ENCODE measurements at places on chromosomes 1 and 21.

- DNase-seq: peak; percentile 20
Measured at GRCh38 chr1:245225322-245226202, 70.8 kb downstream of the KIF26B start.

GRCh38 chr1:20900056-20900455 is 112.9 kb upstream of the HP1BP3 start:
- DNase-seq: no peak

GRCh38 chr1:226677027-226678020 is 61.8 kb downstream of the ITPKB start:
- peak; percentile 70 for DNase-seq

DNA sequence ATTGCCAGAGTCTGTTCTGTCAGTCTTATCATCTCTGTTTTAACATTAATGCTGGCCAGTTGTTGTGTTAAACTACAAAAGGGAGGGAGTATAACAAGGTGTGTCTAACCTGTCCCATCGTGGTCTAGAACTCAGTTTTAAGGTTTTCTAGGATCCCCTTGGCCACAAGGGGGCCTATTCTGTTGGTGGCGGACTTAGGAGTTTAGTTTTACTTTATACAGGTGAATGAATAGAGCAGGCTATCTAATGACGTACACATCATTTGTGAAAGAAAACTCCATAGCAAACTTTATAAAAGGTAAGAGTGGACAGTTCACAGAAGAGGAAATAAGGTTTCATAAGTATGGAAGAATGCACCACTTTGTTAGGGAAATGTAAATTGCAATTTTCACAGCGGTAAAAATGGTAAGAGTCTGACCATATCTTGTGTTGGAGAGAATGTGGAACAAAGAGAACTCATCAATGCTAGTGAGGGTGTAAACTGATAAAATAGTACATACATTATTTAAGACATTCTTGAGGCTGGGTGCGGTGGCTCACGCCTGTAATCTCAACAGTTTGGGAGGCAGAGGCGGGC is 2.5 kb upstream of the ATF6 start:
- DNase-seq: no peak

GRCh38 chr1:214843281-214843680 is 239.3 kb upstream of the KCNK2 start:
- no peak for DNase-seq

DNA sequence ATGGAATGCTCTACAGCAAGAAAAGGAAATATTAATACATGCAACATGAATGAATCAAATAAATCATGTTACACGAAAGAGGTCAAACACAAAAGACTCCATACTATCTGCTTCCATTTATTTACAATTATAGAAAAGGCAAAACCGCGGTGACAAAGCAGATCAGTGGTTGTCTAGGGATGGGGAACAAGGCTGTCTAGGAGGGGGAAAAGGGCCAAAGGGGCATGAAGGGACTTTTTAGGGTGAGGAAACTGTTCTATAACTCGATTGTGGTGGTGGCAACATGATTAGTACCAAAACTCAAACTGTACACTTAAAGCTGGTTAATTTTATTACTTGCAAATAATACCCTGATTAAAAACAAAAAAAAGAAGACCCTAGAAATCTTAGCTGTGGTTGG is 20.6 kb downstream of the CAPZB start:
- DNase-seq: no peak

DNA sequence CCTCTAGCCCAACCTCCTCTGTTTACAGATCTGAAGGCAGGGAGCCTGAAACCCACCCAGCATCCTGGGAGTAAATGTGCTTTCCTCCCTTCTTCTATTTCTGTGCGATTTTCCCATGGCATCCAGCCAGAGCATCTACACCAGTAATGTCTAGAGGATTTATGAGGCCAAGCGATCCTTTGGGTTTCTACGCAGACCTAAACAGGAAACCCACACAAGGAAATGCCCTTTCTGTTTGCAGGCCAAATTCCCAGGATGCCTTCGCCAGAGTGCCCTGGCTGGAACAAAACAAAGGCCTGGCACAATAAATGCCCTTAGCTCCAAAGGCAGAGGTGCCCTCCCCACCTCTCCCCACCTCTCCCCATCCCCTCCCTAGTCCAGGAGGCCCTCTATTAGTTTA is 110.5 kb upstream of the CDC42BPA start:
- no peak for DNase-seq

- DNase-seq: no peak
Measured at GRCh38 chr1:165947797-165948455, 120.5 kb downstream of the UCK2 start.

DNA sequence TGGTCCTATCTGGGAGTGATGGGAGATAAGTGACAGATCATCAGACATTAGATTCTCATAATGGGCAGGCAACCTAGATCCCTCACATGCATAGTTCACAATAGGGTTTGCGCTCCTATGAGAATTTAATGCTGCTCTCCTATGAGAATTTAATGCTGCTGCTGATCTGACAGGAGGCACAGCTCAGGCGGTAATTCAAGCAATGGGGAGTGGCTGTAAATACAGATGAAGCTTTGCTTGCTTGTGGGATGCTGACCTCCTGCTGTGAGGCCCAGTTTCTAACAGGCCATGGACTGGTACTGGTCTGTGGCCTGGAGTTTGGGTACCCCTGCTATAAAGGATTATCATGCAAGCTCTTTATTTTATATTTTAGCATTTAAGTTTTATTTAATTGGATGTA is 72.0 kb downstream of the ZMYM4 start:
- no peak for DNase-seq

DNA sequence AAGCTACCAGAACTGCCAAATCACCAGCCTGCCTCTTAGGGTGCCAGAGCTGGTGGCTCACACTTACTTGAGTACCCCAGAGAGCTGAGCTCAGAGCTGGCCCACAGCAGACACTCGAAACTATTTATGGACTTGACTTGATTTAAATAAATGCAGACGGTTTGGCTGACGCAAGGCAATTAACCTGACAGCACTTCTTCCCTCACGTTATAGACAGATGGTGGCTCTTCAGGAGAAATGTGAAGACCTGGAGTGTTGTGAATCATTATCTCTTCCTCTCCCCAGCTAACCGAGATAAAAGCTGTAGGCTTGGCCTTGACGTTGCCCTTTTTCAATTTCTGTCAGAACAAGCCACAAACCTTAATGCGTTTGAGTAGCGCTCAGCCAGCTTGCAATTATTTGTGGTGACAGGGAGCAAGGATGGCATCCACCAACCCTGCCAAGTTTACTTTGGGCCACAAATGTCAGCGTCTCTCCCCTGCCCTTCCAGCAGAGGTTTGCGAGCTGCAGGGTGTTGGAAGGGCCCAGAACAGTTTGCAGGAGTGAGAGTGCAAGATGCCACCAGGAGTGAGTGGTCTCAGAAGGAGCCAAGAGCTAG is 34.0 kb upstream of the BCAR3 start:
- DNase-seq: no peak

DNA sequence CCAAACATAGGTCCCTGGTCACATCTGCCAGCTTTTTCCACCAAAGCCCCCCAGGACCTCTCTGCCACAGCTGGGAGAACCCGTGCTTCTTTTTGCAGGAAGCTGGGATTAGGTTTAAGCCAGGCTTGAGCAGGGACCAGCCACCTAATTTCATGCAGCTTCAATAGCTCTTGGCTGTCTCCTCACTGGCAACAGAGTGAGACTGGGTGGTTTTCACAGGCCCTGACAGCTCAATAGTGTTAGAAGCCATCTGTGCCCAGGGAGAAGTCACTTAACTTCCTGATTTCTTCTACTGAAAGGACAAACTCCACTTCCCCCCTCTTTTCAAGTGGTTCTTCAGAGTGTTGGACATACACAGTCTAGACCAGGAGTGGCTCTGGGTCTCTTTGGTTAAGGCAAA is 20.4 kb upstream of the SRSF4 start:
- DNase-seq: no peak

DNA sequence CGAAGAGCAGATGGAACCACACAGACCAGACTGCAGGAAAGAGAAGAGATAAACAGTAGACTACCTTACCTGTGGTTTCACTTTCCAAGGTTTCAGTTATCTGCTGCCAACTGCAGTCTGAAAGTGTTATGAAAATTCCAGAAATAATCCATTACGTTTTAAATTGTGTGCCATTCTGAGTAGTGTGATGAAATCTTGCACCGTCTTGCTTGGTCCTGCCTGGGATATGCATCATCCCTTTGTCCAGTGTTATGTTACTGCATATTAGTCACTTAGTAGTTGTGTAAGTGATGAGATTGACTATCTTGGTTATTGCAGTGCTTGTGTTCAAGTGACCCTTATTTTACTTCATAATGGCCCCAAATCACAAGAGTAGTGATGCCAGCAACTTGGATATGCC is 33.9 kb downstream of the DNAJC6 start:
- DNase-seq: no peak

DNA sequence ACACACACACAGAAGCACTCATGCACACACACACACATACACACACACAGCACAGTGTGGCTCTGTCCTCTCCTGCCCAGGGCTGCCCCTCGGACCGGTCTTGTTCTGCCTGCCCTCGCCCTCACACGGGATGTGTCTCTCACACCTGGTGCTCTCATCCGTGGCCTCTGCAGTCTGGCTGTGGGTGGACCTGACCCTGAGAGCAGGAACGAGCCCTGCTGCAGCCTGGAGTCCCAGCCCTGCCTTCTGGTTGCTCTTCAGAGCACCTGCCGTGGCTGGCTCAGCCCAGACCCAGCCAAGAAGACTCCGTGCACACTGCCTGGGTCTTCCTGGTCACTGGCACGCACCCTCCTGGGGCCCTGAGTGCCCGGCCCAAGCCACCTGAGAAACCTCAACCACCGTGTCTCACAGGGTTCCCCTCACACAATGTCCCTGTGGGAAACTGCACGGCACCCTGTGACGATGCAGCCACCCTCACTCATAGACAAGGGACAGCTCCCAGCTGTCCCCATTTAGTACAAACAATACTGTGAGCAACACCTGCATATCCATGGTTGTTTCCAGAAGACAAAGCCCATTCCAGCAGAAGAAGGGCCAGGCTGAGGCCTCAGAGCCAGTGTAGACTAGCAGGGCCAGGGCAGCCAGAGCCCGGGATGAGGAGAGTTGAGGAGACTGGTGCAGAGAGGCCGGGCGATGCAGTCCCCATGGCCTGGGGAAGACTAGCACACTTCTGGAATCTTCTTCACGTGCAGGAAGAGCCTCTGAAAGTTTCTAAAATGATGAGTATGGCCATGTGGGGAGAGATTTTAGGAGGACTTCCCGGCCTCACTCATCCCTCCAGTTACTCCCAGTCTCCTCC is 234.0 kb downstream of the NPHP4 start:
- no peak for DNase-seq

DNA sequence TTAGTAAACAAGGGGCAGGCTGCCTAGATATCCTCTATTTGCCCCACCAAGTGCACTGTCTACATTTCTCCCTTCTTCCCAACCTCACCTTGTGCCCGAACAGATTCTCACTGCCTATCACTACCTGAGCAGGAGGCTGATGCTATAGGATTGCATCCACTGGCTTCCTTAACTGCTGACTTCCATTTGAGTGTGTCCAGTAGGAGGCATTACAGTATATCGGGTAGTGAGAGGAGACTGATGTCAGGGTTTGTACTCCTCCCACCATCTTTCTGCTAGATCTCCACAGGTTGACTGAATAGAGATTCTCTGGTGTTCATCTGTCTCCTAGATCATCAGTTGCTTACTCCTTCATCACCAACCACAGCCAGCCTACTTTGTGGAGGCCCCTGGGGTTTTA is 796.3 kb downstream of the LRRIQ3 start:
- no peak for DNase-seq

GRCh38 chr1:109905491-109905890 is 5.2 kb upstream of the CSF1 start:
- DNase-seq: no peak

DNA sequence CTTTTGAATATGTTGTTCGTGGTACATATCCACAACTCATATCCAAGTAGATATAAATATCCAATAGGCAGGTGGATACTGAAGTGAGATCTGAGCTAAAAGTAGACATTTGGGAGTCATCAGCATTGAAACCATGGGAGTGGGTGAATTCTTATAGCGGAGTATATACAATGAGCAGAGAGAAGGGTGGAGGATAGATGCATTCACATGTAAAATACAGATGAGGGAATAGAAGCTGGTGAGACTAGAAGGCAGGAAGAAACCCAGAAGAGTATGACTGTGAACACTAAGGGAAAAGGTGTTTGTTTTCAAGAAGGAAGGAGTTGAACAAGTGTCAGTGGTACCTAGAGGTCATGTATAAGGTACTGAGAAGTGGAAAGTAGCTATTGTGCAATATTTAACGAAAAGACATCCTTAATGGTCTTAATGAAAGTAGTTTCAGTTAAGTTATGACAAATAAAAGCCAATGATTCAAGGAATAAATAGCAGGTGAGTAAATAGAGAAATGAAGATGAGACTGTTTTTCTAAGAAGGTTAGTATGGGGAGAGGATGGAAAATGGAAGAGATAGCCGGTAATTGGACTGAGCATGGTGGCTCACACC is 181.6 kb upstream of the CACYBP start:
- DNase-seq: no peak

DNA sequence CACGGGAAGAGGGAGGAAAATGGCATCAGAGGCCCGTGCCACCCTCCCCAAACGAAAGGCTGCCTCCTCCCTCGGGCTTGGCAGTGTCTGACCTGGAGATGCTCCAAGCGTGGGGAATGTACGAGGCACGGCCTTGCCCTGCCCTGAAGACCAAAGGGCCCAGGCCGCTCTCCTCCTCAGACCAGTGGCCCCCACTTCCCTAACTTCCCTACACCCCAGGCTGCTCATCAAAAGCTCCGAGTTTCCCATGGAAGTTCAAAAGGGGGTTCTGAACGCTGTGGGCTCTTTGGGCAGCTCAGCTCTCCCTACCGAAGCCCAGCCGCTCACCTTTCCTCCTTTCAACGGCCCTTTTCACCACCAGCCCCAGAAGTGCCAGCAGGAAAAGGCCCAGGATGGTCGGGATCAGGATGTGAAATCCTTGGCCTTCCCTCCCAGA is 11.8 kb downstream of the FCMR start:
- DNase-seq: no peak

GRCh38 chr1:194167956-194168640 is 981.7 kb upstream of the B3GALT2 start:
- DNase-seq: no peak

GRCh38 chr21:42309753-42310213 is 5.4 kb downstream of the TFF3 start:
- no peak for DNase-seq

GRCh38 chr1:227295609-227296008 is 22.7 kb downstream of the CDC42BPA start:
- DNase-seq: no peak

DNA sequence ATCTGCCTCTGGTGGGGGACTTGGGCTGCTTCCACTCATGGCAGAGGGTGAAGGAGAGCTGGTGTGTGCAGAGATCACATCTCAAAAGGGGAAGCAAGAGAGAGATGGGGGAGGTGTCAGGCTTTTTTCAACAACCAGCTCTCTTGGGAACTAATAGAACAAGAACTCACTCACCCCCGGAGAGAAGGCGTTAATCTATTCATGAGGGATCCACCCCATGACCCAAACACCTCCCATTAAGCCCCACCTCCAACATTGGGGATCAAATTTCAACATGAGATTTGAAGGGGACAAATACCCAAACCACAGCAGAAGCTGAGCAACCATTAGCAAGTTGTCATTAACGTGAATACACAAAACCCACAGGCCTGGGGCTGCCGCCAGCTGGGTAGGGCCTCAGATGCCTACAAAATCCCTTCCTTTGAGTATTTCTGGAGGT is 12.0 kb upstream of the VWA5B1 start:
- DNase-seq: no peak
